ENCODE measurements at places on chromosomes 1 and 21.

GRCh38 chr1:109201123-109201703 is 12.5 kb upstream of the SARS1 start:
- DNase-seq: peak; percentile 42

DNA sequence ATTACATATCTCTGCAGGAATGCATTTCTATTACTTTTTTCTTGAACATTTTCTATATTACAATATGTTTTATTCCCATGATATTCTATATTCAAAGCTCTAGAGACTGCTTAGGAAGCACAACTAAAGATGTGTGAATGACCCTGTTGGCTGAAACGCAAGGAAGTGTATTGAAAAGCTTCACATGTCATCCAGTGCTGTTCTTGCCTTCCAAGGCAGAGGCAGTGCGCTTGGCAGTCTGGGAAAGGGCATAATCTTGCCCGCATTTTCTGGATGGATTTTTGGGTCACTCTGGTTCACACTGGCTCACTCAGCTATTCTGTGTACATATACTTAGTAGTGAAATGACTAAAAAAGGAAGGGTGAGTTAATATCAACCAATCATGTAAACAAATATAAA is 262.4 kb downstream of the PTPRC start:
- no peak for DNase-seq

DNA sequence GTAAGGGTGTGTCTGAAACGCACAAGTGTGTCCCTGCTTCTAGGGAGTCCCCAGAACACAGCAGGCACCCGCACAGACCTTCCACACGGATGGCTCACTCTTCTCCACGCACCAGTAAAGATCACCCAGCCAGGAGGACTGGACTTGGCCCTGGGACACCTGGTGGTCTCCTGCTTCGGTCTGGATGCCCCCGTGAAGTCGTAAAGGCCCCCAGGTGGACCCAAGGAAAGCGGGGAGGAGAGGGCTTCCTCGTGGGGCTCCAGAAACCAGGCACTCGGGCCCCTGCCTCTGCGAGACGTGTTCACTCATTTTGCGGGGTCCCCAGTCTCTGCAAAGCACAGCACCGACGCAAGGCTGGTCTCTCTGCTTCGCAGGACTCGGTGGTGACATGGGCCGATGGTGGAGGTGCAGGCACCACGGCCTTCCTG is 20.2 kb upstream of the COL6A2 start:
- no peak for DNase-seq

DNA sequence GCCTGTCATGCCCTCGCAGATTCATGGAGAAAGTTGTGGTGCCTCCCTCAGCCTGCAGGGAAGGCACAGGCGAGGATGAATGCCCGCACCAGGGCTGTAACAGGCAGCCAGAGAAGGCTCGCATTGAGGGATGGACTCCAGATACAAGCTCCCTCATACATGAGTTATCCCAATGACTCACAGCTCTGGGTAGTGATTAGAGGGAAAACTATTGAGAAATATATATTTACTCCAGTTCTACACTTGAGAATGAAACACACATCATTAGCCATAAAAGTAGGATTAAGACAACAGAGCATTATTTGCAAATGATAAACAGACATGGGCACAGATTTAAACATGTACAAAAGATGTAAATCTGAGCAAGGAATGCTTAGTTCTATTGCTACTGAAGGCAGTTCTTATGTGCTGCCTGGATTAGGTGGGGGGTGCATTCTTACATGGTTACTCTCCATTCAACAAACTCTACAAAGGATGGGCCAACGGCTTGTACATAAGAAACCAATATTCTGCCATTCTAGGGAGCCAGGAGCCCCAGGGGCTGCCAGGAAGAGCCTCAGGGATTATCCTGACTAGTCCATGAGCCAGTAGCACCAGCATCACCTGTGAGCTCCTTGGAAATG is 97.9 kb downstream of the CSMD2 start:
- DNase-seq: no peak

GRCh38 chr1:38044221-38045215 is 2.1 kb downstream of the POU3F1 start:
- DNase-seq: no peak

DNA sequence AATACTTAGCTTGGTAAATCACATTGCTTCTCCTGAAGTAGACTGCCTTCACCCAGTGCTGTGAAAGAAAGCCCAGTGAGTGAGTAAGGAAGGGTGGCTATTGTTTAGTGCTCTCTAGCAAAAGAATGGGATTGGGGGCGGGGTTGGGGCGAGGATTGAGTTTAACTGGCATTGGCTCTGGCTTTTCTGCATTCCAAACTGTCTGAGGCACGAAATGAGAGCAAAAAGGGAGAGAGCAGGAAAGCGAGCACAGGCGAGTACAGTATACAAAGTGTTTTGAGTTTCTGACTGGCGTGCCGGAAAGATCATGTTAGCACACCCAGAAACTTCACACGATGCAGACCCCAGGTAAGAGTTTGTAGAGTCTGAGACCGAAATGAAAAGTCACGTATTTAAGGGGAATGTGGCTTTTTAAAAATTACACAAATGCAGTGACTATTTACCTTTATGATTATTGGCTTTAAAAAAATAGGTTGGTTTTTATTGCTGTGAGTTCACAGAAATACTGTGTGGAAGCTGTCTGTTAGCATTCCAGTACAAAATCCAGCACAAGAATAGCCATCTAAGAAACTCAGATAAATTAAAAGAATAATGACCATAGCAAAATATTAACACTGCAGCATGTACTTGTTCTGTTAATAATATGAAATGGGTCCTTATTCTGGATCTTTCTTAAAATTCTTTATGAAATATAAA is 155.4 kb downstream of the CLEC20A start:
- no peak for DNase-seq

GRCh38 chr1:112396653-112397471 is 848 bp downstream of the CTTNBP2NL start:
- DNase-seq: peak; percentile 67

DNA sequence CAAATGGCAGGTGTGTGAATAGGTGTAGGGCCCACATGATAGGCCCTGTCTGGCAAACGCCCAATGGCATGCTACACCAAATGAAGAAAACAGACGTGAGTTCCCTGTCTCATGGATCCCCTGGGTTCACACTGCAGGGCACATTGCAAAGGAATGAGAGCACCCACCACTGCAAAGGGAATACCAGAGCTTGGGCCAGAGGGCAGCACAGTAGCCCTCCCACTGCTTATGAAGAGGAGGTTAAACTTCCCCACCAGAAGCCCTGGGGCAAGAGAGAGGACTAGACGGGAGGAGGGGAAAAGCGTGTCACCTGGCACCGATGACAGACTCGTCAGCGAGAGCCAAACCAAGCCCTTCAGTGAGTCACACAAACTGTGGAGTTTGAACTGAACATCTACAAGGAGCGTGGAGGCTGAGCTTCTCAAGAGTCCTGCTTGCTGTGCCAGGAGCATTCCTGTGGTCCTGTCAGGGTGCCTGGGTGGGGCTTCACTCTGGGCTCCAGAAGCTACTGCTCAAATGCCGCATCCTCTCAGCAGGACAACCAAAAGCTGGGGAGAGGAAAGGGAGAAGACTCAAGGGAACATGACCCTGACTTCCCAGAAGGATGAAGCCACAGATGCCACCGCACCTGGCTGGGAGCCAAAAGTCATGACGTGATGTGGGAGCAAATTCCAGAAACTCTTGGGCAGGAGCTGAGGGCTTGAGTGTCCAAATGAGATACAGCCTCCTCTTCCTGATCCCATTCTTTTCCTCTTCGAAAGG is 61.1 kb downstream of the TOMM20 start:
- DNase-seq: peak; percentile 92

- DNase-seq: no peak
Measured at GRCh38 chr1:38776466-38777065, 83.0 kb downstream of the RRAGC start.

DNA sequence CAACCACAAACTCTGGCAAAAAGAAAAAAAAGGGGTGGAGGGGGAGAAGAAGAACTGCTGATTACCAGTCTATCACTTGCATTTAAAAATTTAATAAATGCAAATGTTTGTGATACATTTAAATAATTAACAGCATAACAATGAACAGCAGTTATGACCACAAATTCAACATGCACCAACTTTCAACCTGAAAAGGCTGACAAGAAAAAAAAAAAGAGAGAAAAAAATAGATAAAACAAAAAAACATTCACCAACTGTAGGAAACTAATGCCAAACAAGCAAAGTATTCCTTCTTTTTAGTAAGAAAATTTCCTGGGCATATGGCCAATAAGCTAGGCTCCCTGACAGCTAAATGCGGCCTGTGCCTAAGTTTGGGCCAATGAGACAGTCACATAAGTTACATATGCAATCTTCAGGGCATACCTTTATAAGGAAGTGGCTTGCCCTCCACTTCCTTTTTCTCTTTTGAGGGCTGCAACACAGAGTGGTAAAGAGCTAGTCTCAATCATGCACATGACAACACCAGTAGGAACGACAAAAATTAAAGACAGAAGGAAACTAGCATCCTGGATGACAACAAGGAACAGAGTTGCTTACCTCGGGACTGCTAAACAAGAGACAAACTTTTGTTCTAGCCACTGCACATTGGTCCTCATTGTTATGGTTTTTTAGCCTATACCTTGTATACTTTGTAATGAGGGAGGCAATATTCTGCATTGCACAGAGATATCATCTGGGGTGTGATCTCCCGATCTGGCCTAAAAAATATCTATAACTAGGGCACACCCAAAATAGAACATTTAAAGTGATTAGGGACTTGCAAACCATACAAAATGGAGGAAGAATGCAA is 24.2 kb upstream of the PHTF1 start:
- DNase-seq: peak; percentile 22

- no peak for DNase-seq
Measured at GRCh38 chr1:11046270-11046566, 821 bp downstream of the MASP2 start.

GRCh38 chr1:17798799-17799382 is 43.8 kb downstream of the ACTL8 start:
- DNase-seq: no peak

- no peak for DNase-seq
Measured at GRCh38 chr1:43460988-43461693, 7.4 kb upstream of the HYI start.

GRCh38 chr1:116360429-116361173 is 12.4 kb upstream of the ATP1A1 start:
- DNase-seq: peak; percentile 59

DNA sequence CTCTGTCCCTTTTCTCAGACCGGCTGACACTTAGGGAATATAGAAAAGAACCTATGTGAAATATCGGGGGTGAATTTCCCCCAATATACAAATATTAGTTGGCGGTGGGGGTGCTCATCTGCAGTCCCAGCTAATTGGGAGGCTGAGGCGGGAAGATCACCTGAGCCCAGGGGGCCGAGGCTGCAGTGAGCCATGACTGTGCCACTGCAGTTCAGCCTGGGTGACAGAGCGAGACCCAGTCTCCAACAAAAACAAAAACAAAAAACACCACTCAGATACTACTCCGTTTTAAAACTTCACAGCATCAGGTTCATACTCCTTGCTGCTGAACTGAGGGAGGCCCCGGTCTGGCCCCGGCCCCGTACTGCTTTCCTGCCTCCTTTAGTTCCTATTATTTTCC is 5.9 kb upstream of the EXOSC10 start:
- DNase-seq: no peak

GRCh38 chr1:36560621-36561360 is 78.1 kb upstream of the CSF3R start:
- DNase-seq: no peak

DNA sequence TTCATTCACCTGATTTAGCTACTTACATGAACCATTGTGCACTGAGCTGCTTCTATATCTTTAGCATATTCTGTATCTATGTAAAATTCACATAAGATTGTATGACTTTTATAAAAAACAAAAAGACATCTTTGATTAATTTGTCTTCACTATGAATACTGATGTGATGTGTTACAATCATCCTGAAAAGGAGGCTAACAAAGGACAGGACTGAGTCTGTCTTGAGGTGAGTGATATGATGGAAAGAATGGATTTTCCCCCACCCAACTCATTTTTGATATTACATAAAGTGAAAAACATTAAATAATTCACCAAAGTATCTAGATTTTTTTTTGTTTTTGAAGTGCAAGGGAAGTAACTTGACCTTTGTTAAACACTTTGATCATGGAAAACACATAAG is 9.8 kb downstream of the PTPRC start:
- no peak for DNase-seq

GRCh38 chr21:24110846-24111245 is 1496.4 kb downstream of the MRPL39 start:
- DNase-seq: no peak

- DNase-seq: peak; percentile 78
Measured at GRCh38 chr1:27526569-27527222, 36.7 kb upstream of the WASF2 start.

GRCh38 chr1:157776971-157777391 is at the start of gene FCRL2:
Gene FCRL2, minus strand, starts transcription at chr1:157777132. Its CDS starts 59 bp downstream, at chr1:157777073.
- DNase-seq: peak; percentile 29

DNA sequence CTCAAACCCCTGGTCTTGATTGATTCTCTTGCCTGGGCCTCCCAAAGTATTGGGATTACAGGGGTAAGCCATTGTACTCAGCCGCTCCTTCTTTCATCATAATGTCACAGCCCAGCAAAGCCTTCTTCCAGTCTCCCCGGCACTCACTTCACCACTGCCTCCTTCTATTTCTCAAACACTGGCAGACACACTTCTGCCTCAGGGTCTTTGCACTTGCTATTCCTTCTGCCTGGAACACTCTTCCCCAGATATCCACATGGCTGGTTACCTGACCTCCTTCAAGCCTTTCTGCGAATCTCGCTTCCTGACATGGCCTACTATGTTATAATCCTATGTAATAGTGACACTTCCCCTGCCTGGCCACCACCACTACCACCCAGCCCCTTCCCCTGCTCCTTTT is 7.2 kb upstream of the SLC9A1 start:
- no peak for DNase-seq

DNA sequence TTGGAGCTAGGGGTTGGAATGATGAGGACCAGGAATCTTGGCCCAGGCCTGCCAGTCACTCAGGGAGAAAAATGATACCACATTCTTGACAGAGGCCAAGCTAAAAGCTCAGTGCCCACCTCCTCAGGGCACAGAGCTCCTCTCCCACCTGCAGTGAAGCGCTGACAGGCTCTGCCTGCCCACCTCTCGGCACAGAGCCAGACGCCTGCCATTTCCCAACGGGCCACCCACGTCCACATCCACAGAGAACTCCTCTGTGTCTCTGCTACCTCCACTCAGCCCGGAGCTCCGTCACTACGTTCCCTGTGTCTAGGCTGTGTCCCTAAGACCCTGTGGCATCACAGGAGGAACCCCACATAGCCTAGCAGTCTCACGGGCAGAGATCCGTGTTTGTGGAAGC is 60.8 kb downstream of the MRPL37 start:
- DNase-seq: no peak

GRCh38 chr1:98565951-98566350 is 95.6 kb upstream of the SNX7 start:
- DNase-seq: no peak

GRCh38 chr1:19416921-19417470 is 68.3 kb downstream of the CAPZB start:
- no peak for DNase-seq

DNA sequence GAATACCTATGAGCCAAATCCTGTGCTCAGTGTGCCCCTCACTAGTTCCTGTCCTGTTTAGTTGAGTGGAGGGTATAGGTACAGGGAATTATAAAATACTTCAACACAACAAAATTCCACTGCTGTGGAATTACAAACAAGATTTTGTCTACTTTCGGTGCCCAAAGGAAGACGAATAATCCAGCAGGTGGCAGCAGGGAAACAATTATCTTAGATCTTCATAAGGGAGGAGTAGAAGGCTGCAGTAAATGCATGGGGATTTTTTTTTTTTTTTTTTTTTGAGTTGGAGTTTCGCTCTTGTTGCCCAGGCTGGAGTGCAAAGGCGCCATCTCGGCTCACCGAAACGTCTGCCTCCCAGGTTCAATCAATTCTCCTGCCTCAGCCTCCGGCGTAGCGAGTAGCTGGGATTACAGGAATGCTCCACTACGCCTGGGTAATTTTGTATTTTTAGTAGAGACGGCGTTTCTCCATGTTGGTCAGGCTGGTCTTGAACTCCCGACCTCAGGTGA is 2.0 kb upstream of the PIP5K1A start:
- peak; percentile 61 for DNase-seq

Measured in large intestine (tissue), 12 donors.